T-helper 2 cell (primary cell): ENCODE measurements at places on chromosomes 7 and 10.
A peak's percentile ranks its signal among the peaks of the same experiment; 100 is the strongest.

DNA sequence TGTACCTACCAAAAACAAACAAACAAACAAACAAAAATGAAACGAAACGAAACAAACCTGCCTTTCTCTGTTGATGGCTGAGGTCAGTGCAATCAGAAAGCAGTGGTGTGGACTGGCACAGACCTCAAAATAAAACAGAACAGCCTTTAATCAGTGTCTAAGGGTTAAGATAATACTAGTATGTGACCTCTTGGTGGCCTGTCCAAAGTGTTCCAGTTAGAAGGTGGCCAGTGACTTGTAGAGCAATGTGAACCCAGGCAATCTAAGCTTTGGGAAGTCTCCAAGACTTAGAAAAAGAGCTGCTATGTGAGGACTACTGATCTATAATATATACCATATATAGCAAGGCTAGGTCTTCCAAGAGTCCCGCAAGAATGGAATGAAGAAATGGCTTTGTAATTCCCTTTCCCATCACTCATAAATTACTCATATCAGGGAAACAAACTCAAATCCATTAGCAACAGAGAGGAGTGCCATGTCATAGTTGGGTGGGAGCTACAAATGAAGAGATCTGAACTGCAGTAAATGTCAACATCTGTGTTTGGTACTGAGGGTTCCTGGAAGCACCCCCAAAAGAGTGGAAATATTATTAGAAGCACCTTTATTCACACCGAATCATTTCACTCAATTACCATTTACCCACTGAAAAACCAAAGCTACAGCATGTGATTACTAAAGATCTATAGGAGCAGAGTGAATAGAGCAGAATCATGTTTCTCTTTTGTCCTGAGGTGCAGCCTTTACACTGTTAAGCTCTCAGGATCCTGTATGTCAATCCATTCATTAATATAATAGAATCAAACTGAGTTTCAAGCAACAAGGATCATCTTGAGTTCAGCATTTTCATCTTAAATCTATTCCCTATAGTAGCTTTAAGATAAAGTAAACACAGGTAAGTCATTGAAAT lies 28.0 kb downstream of the ABLIM1 start:
- no peak for DNase-seq

DNA sequence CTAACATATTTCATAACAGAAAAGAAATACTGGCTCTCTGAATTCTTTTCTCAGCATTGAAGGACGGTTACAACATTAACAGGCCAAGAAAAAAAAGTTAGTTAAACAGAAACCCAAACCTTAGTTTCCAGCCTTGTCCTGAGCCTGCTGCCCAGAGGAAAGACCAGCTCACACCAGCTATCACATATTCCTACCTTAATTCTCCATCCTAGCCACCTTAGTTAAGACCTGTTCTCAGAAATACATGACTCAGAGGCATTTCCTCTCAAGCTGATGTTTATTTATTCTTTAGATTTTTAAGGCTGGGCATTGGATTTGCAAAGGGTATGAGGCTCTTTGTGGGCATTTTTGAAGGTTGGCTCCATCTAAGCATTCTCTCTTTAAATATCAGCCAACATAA lies 34.3 kb upstream of the ADAM12 start:
- no peak for DNase-seq

- no peak for DNase-seq
These were observed 165.6 kb downstream of the ADARB2 start for GRCh38 chr10:1571587-1572237.

GRCh38 chr7:27180431-27181420 lies 4.3 kb downstream of the HOXA11 start:
- peak; percentile 4 for DNase-seq

DNA sequence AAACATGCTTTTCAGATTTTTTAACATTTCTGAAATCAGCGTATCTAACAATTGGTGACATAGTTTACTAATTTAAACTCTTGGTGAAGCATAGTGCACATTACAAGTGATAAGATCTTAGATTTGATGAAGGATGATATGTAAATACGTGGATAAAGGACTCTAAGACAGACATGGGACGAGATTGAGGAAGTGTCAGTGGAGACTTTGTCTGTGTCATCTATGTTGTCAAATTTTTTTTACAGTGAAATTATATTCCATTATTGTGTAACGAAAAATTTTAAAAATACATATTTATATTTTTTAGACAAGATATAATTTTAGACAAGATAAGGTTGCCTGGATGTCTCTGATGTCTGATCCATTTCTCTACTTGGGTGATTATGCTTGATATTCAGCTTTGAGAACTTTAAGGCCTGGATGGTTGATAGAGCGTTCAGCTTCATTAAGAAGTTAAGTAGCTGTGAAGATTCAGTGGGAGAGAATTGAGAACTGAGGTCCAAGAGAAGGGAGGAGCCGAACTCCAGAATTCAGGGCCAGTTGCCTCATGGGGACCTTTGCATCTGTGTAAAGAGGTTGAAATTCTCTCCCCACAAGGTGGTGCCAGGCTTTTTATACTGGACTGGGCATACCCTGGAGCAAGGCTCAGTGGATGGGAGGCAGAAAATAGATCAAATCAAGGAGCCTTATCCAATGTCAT lies 62.7 kb downstream of the KAT6B start:
- DNase-seq: no peak

- DNase-seq: no peak
These were observed 38.0 kb downstream of the NOC3L start for GRCh38 chr10:94324609-94325233.

DNA sequence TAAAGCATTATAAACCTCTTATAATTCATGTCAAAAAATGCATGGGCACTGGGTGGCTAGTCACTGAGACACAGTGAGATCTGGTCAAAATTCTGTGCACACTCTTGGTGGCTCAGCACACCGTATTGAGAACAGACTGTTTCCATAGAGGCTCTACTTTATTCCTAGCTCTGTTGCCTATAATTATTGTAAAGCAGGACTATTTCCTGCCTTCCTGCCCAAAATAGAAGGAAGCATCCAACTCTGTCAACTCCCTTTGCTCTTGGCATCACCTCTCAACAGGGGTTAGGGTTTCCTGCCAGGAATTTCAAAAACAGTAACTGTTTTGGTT lies 45.1 kb downstream of the PTN start:
- DNase-seq: no peak

DNA sequence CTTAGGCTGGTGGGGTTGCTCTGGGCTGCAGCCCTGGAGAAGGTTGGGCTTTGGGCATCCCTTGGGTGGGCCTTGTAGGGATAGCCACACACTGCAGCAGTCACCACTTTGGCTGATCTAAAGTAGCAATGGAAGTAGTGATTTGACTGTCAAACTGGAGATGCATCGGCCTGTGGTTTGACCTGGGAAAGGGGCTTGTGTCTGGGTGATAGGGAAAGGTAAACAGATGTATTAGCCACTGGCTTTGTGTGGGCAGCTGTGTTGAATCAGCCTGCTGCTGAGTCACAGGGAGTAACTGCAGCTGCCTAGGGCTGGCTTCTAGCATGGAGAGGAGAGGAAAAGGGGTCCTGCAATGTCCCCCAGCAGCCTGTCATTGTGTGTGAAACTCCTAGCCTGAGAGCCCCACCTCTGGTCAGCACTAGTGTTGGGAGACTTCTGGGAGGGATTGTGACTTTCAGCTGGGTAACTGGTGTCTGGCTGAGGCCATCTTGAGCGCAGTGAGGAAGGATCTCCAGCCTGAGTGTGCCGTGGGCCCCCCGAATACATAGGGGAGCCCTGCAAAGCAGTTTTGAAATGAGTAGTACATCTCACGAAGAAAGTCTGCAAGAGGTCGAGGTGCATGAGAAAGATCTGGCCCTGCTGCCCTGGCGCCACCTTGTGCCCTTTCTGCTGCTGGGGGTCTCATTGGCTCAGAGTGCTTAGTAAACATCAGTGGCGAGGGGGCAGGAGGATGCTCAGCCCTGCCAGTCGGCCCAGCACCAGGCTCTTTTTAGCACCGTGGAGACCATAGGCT lies 117.3 kb downstream of the FANK1 start:
- no peak for DNase-seq

DNA sequence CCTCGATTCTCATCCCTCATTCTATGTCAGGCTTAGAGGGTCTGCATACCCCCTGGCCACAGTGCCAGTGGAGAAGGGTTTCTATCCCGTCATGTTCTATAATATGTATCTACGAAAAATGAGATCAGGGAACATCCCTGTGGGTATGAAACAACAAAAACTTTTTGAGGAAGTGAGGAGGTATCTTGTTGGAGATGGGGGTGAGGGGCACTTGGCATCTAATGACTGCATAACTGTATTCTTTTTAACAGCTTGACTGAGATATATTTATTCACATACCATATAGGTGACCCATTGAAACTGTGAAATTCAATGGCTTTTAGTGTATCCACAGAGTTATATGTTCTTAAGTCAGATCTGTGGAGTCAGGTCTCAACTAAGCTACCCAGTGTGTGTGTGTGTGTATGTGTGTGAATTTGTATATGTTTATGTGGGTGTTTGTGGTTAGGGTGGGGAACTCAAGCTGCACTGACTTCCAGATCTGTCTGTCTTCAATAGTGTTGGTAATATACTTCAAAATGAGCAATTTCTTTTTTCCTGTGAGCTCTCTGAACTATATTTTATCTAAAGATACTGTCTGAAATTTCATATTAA lies 528.9 kb downstream of the CNTNAP2 start:
- DNase-seq: no peak

DNA sequence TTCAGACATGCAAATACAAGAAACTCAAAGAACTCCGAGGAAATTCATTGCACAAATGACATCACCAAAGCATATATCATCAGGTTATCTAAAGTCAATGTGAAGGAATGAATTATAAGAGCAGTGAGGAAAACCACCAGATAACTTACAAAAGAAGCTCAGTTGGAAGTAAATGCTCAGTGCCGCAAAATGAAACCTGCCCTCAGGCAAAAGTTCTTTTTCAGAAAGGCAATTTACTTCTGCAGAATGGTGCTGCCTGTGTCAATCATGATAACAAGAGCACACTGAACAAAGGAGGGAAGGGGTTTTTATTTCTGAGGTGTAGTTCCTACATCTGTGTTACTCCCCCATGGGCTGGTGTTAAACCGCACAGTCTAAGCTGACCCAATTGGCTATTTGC lies 550.6 kb upstream of the SEMA3D start:
- no peak for DNase-seq
